ENCODE measurements at places on chromosomes 5 and 9. TPM values are rescaled to one million over a fixed set of nuclear protein-coding genes. Genes with fewer than 3 reads are reported as not detected.

TAS2R1 gene
- total RNA-seq, result not detected

BAAT gene
- total RNA-seq, result not detected

CDH18 gene
- total RNA-seq, result 0.71 TPM

SMIM23 gene
- total RNA-seq, result not detected

Data from smooth muscle cell of bladder (primary cell).